Mesenteric fat pad (tissue), 1 donor: ENCODE measurements at places on chromosomes 13 and 19.

DNA sequence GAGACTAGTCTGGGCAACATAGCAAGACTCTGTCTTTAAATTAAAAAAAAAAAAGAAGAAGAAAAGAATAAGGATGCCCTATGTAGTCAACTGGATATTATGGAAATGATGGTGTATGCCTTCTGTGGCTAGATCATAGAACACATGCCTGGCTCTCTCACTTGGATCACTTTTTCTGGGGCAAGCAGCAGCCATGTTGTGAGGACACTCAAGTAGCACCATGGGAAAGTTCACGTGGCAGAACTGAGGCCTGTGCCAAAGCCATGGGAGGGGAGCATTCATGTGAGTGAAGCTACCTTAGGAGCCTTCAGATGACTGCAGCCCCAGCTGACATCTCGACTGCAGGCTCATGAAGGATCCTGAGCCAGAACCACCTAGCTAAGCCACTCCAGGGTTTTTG lies 12.0 kb downstream of the PLAUR start:
- no peak for DNase-seq

- DNase-seq: no peak
Measured at GRCh38 chr13:96417939-96418685, 328.2 kb downstream of the HS6ST3 start.

DNA sequence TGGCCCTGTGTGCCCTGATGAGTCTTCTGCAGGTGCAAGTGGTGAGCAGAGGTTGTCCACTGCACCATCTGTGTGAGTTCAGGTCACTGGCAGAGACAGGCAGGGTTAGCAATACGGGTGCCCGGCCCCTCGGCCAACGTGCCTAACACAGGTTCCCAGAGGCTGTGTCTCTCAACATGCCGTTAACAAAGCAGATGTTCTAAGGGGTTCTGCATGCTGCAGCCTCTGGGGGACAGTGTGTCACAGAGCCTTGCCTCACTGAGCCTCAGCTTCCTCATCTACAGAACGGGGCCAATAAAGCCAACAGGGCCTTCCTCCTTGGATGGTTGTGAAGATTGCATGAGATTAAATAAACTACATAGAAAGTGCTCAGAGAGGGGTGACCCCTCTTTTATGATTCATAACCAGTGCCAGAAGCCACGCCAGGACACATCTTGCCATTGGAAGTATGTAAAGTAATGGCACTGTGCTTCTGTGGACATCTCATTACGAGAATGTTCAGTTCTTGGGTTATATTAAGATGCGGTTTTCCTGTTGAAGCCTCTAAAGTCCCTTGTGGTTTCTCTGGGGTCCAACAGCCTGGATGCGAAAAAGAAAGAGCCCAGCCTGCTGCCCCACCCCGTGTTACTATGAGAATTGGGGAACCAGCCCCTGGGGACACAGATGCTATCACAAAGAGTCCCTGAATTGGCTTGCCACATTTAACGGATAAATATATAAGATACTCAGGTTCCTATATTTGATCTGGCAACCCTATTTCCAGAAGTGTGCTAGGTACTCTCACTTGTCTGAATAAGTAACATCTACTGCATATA lies 11.2 kb upstream of the ARHGEF18 start:
- no peak for DNase-seq

GRCh38 chr19:38234615-38235014 lies 10.6 kb upstream of the DPF1 start:
- DNase-seq: no peak

DNA sequence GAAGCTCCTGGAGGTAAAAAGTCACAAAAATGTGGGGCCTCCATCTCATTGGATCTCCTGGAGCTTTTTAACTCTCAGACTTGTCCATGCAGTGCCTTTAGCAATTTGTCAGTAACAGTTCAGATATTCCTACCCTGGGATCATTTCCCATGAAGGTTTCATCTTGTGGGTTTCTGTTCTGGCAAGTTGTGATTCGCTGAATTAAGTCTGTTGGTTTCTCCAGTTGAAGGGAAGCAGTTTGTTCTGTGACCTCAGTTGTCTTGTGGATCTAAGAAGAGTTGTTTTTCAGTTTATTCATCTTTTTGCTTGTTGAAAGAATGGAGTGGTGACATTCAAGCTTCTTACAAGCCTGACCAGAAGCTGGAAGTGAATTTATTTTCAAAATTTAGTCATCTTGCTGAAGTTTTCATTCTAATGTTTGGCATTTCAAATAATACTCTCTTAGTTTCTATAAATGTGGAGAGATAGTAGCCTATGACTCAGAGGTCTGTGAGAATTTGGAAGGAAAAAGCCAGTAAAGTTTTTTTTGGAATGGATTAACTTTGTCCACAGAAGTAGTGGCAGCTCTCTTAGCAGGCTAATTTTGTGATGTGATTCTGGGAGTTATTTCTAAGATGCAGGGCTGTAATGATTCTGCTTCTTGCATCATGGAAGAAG lies 120.1 kb upstream of the CSNK1A1L start:
- DNase-seq: no peak

- no peak for DNase-seq
Measured at GRCh38 chr19:48685583-48685982, 10.2 kb upstream of the FUT2 start.

- DNase-seq: no peak
Measured at GRCh38 chr13:95813139-95813538, 136.2 kb downstream of the DNAJC3 start.

DNA sequence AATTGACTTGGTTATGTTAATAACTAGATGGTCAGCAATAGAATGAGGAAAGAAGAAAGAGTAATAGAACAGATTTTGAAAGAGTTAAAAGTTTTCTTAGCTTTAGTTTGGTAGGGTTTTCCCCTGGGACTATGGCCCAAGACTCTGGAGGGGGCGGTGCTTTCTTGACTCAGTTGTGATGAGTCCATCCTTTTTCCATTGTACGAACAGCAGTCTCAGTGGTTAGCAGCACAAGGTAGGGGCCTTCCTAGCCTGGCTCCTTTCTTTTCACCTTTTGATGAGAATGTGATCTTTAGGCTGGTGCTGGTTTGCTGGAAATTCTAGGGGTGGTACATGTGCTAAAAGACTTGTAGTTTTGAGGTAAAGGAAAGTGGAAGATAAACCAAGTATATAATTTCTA lies 38.8 kb downstream of the ZNF506 start:
- no peak for DNase-seq

DNA sequence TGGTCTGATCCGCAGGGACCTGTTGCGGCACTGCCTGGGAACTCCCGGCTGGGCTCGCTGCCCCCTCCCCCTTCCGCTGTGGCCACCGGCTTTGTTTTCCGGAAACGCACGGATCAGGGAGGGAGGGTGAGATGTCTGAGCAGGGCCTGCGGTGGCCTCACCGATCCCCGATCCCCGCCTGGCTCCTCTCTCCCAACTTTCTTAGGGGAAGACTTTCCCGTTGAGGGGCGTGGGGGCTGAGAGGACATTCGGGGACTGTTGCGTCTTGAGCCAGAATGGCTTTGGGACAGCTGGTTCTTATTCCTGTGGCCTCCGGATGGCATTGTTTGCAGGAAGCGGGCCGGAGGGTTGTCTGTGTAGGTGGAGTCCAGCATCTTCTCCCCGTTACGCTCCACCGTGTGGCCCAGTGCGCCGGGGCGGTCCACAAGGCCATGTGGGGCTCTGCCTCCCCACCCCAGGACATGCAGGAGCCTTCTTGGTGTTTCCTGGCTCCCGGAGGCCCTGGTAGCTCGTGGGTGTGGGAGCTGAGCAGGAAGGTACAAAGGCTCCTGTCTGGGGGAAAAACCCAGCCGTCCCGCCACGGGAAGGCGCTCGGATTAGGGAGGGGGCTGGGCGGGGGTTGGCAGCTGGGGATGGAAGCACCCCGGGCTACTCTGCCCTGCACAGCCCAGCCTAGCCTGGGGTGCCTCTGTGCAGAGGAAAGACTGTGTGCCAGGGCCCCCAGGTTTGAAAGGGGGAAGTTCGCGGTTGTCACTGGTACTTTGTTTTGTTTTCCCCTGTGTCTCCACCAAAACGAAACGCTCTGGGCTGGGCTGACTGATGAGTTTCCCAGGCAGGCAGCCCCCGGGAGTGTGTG lies 1.3 kb downstream of the CSNK1G2 start:
- no peak for DNase-seq

- no peak for DNase-seq
Measured at GRCh38 chr13:78299832-78300623, 303.3 kb downstream of the POU4F1 start.

DNA sequence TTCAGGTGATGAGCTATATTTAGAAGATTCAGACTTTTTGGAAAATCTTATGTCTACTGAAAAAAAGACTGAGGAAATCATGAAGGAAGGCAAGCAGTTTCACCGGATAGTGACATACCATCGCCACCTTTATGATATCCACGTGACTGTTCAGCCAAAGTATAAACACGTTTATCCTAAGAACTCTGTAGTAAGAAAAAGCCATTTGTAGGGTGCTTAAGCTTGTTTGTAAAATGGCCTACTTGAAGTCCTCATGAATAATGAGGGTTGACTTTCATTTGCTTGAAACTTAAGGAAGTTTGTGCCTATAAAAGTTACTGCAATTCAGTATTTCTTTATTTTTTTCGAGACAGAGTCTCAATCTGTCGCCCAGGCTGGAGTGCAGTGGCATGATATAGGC lies 7.8 kb upstream of the TDRD12 start:
- no peak for DNase-seq

GRCh38 chr13:99105160-99105559 lies 95.5 kb upstream of the UBAC2 start:
- DNase-seq: no peak

GRCh38 chr19:35288331-35288730 lies 3.6 kb upstream of the MAG start:
- DNase-seq: no peak

GRCh38 chr19:46902402-46902766 lies 41.6 kb downstream of the ARHGAP35 start:
- no peak for DNase-seq

DNA sequence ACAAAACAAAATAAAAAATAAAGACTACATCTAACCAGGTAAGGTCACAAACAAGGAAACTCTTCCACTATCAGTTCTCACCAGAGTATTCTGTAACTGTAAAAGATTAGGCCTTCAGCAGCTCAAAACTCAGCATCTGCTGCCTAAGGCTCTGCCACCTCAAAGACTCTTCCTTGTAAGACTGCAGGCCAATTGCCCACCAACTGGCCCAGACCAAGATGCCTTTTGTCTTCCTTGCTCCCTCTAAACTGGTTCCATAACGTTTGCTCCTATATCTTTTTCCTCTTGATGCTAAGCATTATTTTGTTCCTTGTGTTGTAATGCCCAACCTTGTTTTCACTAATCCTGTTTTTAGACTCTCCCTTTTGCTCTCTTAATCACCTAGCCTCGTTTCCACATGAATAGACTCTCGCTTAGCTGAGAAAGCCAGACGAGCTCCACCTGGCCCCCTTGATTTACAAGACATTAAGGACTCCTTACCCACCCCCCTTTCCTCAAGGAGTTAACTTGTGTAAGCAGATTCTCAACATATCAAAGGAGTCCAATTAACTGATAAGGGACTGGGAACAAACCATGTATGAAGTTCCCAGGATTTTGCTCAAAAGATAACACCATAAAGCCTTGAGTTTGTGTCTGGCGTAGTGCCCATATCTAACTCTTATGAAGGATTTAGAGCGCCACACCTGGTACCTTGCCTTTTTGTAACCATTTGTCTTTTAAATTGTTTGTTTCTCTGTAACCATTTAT lies 1.5 kb downstream of the ZNF814 start:
- DNase-seq: no peak

DNA sequence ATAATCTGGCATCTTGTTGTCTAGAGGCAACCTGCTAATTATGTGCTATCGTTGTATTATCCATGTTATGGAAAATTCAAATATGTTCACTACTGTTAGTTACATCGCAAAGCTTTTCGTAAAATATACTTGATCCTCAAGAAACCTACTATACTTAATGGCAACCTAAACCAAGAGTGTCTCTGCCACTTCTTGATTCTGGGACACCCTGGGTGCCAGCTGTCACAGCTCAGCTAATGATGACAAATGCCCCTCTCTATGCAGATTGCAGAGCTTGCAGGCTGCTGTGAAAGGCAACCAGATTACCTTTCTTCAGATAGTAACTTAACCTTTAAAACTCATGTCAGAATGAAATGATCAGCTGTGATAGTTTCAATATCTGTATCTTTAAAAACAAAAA lies 8.9 kb upstream of the MAB21L1 start:
- DNase-seq: no peak

DNA sequence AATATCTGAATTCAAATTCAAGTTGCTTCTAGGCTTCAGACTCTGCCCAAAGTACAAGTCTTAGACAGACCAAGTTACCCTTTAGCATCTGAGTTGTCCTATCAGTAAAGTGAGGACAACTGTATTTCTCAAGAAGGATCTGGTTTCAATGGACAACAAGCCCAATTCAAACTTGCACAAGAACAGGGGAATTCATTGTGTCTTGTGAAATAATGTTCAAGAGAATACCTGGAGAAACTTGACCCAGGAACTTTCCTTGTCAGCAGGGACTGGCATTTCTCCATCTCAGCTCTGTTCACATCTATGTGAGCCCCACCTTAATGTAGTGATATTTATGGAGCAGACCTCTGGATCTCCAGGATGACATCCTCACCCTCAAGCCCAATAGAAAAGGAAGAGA lies 894.9 kb upstream of the SLC10A2 start:
- no peak for DNase-seq
